ENCODE measurements at places on chromosomes 7 and 10. TPM values are rescaled to one million over a fixed set of nuclear protein-coding genes. Genes with fewer than 3 reads are reported as not detected.

DNA sequence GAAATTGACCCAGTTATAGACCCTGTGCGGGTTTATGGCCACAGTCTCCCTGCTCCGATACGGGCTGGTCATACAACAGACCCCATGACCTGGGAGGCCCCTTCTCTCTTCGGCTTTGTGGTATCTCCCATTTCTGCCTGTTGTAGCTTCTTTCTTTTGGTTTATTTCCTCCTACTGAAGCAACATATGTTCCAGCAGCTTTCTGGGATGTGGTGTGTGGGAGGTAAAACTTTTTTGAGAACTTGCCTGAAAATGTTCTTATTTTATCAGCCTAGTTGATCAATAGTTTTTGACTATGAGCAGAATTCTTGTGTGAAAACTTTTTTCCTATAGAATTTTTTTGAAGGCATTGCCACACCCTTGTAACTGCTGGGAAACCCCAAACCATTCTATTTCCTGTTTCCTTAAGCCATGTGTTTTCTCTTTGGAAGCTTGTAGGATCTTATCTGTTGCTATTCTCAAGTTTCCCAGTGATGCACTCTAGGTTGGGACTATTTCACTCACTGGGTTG is 80.0 kb downstream of the DAGLB start:
- DNase-seq: no peak
- no peaks in the 10 kb centered on the region for H3K36me3 ChIP-seq
- no peaks in the 10 kb centered on the region for H3K27me3 ChIP-seq
- no peak overlapping the region for H3K27ac ChIP-seq
- no peak overlapping the region for H3K4me3 ChIP-seq

Gene TMEM196
- 0.55 TPM for total RNA-seq

DNA sequence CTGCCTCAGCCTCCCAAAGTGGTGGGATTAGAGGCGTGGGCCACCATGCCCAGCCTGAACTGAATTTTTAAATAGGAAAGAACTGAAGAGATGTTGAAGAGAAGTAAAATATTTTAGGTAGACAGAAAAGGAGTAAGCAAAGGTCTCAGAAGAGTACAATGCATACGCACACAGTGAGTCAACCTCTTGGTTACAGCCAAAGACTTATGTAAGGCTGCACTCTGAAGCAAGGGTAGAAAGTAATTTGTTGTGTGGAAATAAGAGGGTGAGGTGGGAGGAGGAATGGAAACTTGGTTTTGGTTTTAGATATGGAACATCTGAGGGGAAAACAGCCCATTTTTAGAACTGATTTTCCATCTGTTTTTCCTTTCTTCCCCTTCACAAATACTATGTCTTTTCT is 17.6 kb downstream of the KRIT1 start:
- DNase-seq: no peak
- H3K27ac ChIP-seq: no peak overlapping the region
- no peak overlapping the region for H3K4me3 ChIP-seq
- H3K27me3 ChIP-seq: no peaks in the 10 kb centered on the region

GRCh38 chr7:34108165-34108564 is 202.8 kb downstream of the BMPER start:
- no peak for DNase-seq
- no peak overlapping the region for H3K4me3 ChIP-seq
- no peak overlapping the region for H3K27ac ChIP-seq
- no peaks in the 10 kb centered on the region for H3K36me3 ChIP-seq
- H3K27me3 ChIP-seq: no peaks in the 10 kb centered on the region
- H3K4me1 ChIP-seq: peaks cover 14% of the 10 kb centered on the region

Gene EMX2
- total RNA-seq: 1.1 TPM

- no peaks in the 10 kb centered on the region for H3K36me3 ChIP-seq
- no peak overlapping the region for H3K4me3 ChIP-seq
- peaks cover 11% of the 10 kb centered on the region for H3K4me1 ChIP-seq
Observed at GRCh38 chr10:78588194-78588811, 480.5 kb upstream of the ZMIZ1 start.

DNA sequence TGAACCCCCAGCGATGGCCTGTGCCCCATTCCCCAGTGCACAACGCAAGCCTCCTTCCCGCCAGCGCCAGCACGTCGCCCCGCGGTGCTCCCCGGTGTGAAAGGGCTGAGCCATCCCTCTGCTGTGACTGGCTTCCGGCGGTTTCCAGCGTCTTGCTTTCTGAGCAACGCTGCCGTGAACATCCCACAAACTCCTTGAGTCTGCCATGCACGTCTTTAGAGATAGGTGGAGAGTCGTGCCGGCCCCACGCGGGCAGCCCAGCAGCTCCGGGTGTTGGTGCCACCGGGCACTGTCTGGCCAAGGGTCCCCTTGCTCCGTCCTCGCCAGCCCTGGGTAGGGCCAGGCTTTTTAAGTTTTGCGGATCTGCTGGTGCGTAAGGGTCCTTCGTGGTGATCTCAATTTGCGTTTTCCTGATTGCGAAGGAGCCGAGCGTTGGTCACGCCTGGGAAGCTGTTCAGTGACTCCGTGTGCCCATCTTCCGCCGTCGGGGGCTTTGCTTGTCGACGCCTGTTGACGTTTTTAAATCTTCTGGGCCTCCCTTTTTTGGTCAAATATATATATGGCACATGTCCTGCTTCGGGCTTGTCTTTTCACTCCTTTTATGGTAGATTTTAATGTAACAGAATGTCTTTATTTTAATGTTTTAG is 70.6 kb downstream of the FOXL3 start:
- H3K36me3 ChIP-seq: no peaks in the 10 kb centered on the region
- peaks cover 16% of the 10 kb centered on the region for H3K4me1 ChIP-seq
- no peak overlapping the region for H3K27ac ChIP-seq

Measured in neural crest cell (in vitro differentiated cells).